ENCODE measurements at places on chromosomes 1 and 21. TPM values are rescaled to one million over a fixed set of nuclear protein-coding genes. Genes with fewer than 3 reads are reported as not detected.

The RPL11 gene
- 1,618 TPM for total RNA-seq

The ETV3L gene
- 0.96 TPM for total RNA-seq

The WASF2 gene
- total RNA-seq: 69.2 TPM

The FABP3 gene
- total RNA-seq: 9.0 TPM

The SLC45A3 gene
- 16.7 TPM for total RNA-seq

The ASTN1 gene
- total RNA-seq: 0.94 TPM

The NTRK1 gene
- total RNA-seq: 0.24 TPM

The PBX1 gene
- 133 TPM for total RNA-seq

DNA sequence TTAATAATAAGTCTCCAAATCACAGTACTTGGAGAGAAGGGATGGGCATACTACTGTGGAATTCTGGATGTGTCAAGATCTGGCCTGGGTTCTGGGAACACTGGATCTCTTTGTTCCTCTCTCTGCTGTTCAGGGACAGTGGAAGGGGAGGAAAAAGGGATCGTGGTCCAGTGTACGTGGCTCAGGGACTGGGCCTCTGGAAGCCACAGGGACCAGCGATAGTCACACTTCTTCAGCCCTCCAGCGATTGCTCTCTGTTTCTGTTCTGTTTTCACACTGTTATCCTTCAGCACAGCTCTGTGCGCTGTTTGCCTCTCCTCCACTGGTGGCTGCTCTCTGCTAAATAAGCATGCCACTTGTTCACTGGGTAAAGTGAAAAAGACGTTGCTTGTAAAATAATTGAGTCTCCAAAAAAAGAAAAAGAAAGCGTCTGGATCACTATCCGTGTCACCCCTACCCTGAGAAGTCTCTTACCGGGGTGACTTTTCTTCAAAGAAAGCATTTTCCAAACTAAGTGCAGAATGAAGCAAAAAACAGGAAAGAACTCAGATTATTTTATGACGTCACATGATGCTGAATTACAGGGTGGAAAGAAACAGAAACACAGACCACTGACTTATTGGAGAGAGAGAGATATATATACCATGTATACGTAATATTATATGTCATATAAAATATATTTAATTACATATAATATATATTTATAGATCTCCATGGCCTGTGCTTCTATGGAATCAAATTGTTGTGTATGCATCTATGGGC is 279.4 kb downstream of the RGS7 start:
- H3K27me3 ChIP-seq: no peaks in the 10 kb centered on the region
- no peaks in the 10 kb centered on the region for H3K4me1 ChIP-seq
- no peak for DNase-seq
- no peaks in the 10 kb centered on the region for H3K36me3 ChIP-seq

DNA sequence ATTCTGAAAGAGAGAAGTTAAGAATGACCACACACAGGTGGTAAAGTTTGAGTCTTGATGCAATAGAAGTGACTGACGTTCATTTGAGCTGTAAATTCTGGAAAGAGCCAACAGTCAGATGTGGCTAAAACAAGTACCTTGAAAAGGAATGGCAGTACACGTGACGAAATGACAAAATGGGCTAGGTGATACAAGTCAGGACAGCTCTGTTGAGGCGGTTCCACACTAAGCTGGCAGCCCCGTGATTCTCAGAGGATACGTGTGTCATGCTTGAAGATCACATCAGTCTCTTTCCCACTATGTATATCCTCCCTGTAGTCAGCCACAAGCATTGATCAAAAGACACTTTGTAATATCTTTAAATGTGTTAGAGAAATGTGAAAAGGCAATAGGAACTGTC is 881.3 kb upstream of the ADGRL2 start:
- no peak overlapping the region for H3K4me3 ChIP-seq
- no peaks in the 10 kb centered on the region for H3K36me3 ChIP-seq

GRCh38 chr1:111236379-111236778 is 8.9 kb downstream of the CHI3L2 start:
- no peaks in the 10 kb centered on the region for H3K4me1 ChIP-seq
- no peak overlapping the region for H3K27ac ChIP-seq
- DNase-seq: no peak
- H3K36me3 ChIP-seq: no peaks in the 10 kb centered on the region
- no peak overlapping the region for H3K4me3 ChIP-seq
- no peaks in the 10 kb centered on the region for H3K27me3 ChIP-seq

DNA sequence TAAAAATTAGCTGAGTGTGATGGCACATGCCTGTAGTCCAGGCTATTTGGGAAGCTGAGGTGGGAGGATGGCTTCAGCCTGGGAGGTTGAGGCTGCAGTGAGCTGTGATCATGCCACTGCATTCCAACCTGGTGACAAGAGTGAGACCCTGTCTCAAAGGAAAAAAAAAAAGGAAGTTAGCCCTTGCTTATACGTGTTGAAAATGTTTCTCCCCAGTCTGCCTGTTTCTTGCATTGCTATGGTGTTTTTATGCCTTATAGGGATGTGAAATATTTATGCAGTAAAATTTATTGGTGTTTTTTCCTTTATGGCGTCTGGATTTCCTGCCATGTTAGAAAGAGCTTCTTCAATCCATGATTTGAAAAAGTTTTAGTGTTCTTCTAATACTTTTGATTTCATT is 3.6 kb upstream of the RERE start:
- no peak for DNase-seq
- H3K4me3 ChIP-seq: no peak overlapping the region
- H3K4me1 ChIP-seq: peaks cover 5% of the 10 kb centered on the region
- H3K27me3 ChIP-seq: no peaks in the 10 kb centered on the region
- H3K27ac ChIP-seq: no peak overlapping the region

DNA sequence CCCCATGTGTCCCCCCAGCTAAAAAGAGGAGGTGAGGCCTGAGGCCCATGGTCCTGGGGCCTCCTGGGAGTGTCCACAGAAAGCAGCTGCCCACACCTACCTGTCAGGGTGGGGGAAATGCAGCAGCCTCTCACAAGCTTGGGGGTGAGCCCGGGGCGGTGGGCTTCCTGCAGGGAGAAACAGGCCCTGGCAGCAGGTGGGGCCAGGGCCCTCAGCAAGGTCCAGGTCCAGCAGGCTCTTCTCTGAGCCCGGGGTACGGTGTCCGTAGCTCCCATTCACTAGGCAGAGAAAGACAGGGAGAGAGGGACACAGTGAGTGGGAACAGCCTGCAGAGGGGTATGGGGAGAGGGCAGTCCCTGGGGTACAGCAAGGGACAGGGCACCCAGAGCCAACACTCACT is 139.0 kb downstream of the GLIS1 start:
- no peak overlapping the region for H3K4me3 ChIP-seq
- no peaks in the 10 kb centered on the region for H3K27me3 ChIP-seq
- no peaks in the 10 kb centered on the region for H3K36me3 ChIP-seq
- no peaks in the 10 kb centered on the region for H3K4me1 ChIP-seq
- DNase-seq: no peak

- no peak within 1 kb of the TSS for H3K27ac ChIP-seq
- DNase-seq: peak; percentile 92
- H3K27me3 ChIP-seq: peaks cover 6% of the 10 kb centered on the region
- H3K36me3 ChIP-seq: no peaks in the 10 kb centered on the region
Observed at GRCh38 chr1:9823943-9824701, at the start of gene CLSTN1. Gene CLSTN1, minus strand, starts transcription at chr1:9823965. Its CDS starts 232 bp downstream, at chr1:9823733.

DNA sequence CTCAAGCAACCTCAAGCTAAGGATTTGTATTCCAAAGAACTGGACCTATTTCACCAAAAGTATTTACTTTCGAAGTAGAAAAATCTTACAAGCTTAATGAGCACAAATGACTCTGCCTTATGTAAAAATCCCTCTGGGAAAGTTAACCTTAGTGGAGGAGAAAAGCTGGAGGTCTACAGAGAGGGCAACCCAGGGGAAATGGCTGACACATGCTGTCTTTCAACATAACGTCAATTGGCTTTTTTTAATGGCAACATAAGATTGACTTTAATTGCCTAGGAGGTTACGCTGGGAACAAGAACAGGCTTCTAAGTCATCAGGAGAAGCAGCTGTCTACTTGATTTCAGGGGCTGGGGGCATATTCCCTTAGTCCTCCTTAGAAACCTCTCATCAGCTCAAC is 52.3 kb downstream of the UTP25 start:
- H3K36me3 ChIP-seq: no peaks in the 10 kb centered on the region
- DNase-seq: no peak
- H3K27ac ChIP-seq: no peak overlapping the region
- no peak overlapping the region for H3K4me3 ChIP-seq
- no peaks in the 10 kb centered on the region for H3K27me3 ChIP-seq

- no peak overlapping the region for H3K4me3 ChIP-seq
- DNase-seq: no peak
- H3K27ac ChIP-seq: no peak overlapping the region
- H3K36me3 ChIP-seq: no peaks in the 10 kb centered on the region
- H3K27me3 ChIP-seq: no peaks in the 10 kb centered on the region
Observed at GRCh38 chr1:18183533-18183932, 75.9 kb downstream of the IGSF21 start.

DNA sequence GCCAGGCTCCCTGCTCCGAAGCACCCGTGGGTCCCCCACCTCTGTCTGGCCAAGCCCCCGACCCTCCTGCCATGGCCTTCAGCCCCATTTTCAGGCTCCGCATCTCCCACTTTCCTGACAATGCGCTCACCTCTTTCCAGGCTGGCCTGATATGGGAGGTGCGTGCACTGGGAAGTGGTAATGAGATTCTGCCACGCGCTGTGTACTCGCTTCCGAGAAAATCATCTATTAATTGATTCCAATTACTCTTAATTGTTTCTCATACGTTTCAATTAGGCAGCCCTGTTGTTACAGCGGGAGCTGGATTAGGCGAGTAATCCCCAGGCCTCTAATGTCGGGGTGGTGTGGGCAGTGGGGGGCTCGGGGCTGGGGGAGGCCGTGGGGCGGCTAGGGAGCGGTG is 122.4 kb upstream of the ARHGEF16 start:
- H3K36me3 ChIP-seq: no peaks in the 10 kb centered on the region
- DNase-seq: no peak
- no peaks in the 10 kb centered on the region for H3K27me3 ChIP-seq

GRCh38 chr1:206708058-206708457 is 23.4 kb downstream of the MAPKAPK2 start:
- peaks cover 11% of the 10 kb centered on the region for H3K4me1 ChIP-seq
- no peak for DNase-seq
- peak overlapping the region; percentile 6 for H3K4me3 ChIP-seq
- no peak overlapping the region for H3K27ac ChIP-seq
- H3K27me3 ChIP-seq: no peaks in the 10 kb centered on the region

GRCh38 chr1:114093624-114094362 is 59.9 kb downstream of the SYT6 start:
- no peak overlapping the region for H3K27ac ChIP-seq
- peaks cover 97% of the 10 kb centered on the region for H3K36me3 ChIP-seq
- H3K4me3 ChIP-seq: no peak overlapping the region

GRCh38 chr1:172726740-172727139 is 67.8 kb downstream of the FASLG start:
- H3K4me1 ChIP-seq: no peaks in the 10 kb centered on the region
- H3K36me3 ChIP-seq: peaks cover 7% of the 10 kb centered on the region
- no peak for DNase-seq
- no peak overlapping the region for H3K4me3 ChIP-seq
- no peaks in the 10 kb centered on the region for H3K27me3 ChIP-seq
- H3K27ac ChIP-seq: no peak overlapping the region

All from H9 (cell line).